Activated gamma-delta T cell (primary cell): ENCODE measurements at places on chromosomes 4 and X.

DNA sequence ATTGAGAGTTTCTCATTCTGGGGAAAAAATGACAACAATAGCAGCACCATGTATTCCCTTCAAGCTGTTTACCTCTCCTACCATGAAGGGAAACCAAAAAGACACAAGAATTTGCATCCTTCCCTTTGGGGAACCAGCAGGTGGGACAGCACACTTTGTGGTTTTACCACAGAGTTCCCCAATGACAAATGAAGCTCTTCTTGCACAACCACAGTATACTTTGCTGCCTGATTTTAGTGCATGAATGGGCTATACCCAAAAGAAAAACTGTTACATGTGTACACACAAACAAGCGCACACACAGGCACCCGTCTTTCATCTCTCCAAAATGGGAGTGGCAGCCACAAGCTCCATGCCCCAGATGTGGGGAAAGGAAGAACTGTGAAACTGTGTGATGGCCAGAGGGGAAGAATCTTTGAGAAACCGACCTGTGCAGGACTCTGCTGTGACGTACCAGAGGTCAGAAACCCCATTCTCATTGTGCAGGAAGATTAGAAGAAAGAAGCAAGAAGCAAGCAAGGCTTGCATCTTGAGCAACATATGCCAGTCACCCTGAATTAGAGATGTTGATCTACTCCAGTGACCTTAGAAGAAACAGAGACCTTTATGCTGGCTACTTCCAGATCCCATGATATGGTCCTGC is 2.7 kb upstream of the MAML3 start:
- no peak for DNase-seq

DNA sequence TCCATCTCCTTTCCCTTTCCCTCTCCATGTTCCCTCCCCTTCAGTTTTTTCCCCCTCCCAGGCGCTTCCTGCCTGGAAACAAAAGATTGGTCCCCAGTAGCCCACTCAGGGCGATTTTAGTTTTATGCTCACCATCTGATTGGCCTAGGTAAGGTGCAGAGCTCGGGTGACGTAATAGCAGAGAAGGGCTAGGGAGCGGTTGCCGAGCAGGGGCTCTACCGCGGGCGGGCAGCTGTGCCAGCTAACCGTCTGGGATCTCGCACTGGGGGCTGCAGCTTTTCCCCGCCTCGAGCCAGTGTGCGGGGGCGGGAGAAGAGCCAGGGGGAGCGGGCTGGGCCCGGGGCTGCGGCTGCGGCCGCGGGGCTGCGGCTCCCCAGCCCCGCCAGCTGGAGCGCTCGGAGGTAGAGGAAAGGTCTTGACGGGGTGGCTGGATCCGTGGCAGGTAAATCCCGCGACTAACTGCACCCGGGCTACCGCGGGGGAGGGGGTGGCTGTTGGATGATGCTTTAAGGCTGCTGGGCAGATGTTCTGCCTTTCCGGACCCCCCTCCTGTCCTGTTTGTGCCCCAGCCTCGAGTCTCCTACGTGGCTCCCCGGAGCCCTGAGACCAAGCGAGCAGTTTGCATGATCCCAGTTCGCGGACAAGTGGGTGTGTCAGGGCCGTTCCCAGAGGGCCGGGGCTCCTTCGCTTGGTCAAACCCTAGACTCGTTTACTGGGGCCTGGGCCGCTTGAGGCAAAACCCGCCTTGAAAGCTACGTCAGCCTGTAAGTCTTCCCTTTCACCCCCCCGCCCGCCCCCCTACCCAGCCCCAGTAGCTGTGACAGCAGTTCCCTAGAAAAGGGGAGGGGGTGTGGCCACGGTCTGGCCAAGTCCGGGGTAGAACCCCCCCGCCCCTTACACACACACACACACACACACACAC is at the start of gene PAK3:
TSS of gene PAK3 (plus strand) at position 218 of the 922 bp plus-strand sequence. CDS start 26,913 bp downstream, outside the sequence.
- peak; percentile 3 for DNase-seq

- DNase-seq, result no peak
Observed at GRCh38 chr4:67727124-67727850, 26.3 kb upstream of the UBA6 start.

GRCh38 chr4:162557516-162558106 is 393.8 kb upstream of the FSTL5 start:
- no peak for DNase-seq

DNA sequence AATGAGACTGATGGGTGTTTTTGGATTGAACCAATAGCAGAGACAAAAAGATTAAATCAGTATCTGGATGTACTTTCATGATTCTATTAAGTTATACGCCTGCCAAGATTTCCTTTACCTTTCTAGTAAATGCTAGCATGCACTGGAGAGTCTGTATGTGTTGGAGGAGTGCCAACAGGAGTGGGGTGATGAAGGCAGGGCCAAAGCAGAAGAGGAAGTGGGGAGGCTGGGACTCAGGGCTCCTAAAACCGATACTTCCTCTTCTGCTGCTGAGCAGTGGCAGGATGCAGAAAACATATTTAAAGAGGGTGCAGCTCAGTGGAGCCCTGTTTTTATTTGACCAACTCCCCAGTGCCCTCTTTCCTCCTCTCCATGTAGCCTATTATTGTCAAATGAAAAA is 5.6 kb downstream of the CYSLTR1 start:
- no peak for DNase-seq

DNA sequence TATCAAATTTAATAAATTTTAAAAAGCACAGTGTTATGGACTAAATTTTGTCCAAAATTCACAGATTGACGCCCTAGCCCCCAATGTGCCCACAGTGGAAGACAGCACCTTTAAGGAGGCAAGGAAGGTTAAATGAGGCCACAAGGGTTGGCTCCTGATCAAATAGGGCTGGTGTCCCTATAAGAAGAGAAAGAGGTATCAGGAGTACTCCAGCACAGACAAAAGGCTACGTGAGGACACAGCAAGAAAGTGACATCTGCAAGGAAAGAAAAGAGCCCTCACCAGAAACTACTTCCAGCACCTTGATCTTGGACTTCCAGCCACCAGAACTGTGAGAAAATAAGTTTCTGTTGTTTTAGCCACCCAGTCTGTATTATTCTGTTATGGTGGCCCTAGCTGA is 48.8 kb downstream of the FAM13A start:
- DNase-seq, result no peak

GRCh38 chrX:139078761-139079280 is 367.3 kb upstream of the FGF13 start:
- DNase-seq, result no peak
